ENCODE measurements at places on chromosomes 3 and 15.

GRCh38 chr3:159169828-159170227 is 368.0 kb downstream of the MFSD1 start:
- no peak for DNase-seq

- no peak for DNase-seq
These were observed 119.1 kb downstream of the SV2B start for GRCh38 chr15:91219206-91219605.

DNA sequence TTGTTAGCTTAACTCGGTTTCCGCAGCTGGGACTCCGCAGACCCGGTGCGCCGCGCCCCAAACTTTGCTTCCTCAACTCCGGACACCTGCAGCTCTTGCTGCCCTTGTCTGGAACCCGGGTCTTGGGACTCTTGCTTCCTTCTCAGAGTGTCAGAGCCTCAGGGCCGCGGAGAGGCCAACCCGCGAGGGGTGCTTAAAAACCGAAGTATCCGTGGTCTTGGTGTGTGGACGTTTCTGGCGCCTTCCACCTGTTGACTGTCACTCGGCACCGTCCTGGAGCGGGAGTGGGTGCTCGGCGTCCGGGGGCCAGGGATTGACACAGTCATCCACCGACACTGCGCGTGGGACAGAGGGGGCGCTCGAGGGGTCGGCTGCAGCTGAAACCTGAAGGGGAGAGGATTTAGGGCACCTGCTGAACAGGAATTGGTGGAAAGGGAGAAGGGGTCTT is 386 bp downstream of the SQOR start:
- no peak for DNase-seq

DNA sequence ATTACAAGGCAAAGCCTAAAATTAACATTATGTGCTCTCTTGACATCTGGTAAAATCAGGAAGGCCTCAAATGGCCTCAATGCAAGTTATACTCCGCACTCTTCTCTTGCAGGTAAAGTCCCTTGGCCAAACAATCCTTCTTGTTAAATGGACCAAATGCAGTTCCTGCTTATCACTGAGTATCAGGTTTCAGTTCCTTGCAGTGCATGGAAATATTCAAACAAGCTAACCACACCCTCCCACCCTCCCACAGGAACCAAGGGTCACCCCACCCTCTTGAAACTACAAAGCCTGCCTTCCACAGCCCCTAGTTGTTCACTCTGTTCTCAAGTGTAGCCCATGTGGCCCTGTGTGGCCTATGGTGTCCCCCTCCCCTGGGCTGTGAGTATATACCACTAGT is 171.9 kb upstream of the CADPS start:
- no peak for DNase-seq

DNA sequence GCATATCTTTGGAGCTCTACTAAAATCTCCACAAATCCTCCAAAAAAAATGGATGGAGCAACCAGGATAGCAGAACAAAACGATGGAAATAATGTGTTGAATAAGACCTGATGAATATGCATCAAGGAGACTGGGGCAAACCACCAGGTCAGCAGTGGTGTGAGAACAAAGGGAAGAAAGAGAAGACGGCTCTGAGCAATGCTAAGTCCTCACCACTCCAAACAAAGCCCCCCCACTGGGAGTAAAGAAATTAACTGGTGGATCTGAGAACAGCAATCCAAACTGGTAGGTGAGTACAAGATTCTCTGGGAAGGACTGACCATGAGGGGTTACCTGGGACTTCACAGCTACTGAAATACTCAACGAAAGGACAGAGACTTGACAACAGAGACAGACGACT is 977.3 kb downstream of the TBL1XR1 start:
- DNase-seq, result no peak

DNA sequence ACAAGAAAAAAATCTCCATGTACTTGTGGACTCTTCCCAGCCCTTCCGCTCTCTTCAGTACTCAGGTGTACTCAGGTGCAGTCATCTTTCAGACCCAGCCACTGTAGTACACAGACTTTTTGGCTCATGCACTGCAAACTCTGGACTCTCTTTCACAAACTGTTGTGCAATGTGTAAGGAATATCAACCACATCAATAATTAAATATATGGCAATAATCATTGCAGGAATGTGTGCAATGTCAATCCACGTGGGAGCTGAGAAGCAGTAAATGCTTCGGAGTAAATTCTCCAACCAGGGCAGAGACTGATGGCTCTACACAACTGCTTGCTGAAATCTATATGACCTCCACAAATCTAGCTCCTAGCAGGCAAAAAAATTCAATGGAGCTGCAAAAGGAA is 287.3 kb upstream of the COL8A1 start:
- no peak for DNase-seq

GRCh38 chr15:95449230-95449628 is 881.3 kb upstream of the NR2F2 start:
- DNase-seq, result no peak

DNA sequence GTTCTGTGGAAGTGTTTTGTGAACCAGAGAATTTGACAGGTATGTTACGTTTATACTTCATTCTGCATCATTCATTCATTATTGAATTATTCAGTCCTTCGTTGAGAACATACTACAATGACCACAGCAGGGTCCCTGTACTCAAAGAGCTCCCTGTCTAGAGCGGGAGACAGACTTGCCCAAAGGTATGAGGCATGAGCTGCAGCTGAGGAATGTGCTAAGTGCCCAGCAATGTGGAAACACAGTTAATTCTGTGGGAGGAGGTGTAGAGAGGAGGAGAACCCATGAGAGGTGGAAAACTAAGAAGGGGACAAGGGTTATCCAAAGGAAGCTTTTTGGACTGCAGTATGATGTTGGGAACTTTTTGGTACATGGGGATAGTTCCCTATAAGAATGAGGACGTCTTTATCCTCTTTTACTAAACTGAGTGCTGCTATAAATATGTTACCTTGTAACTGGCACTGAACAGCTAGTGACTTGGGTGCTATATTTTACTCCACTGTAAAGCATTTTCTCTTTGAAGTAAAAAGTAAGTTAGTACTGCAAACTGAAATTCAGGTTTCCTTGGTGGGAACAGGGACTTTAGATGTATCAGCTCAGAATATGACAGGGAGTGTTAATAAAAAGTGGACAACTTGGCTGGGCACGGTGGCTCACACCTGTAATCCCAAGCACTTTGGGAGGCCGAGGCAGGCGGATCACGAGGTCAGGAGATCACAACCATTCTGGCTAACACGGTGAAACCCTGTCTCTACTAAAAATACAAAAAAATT is 5.7 kb downstream of the SMAD3 start:
- no peak for DNase-seq

DNA sequence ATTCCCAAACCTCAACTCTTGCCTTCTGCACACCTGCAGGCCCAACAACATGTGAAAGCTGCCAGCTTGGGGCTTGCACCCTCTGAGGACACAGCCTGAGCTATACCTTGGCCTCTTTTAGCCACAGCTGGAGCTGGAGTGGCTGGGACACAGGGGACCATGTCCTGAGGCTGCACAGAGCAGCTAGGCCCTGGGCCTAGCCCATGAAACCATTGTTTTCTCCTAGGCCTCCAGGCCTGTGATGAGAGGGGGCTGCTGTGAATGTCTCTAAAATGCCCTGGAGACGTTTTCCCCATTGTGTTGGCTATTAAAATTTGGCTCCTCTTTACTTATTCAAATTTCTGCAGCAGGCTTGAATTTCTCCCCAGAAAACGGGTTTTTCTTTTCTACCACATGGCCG is 7.2 kb downstream of the ZKSCAN7 start:
- DNase-seq, result no peak

DNA sequence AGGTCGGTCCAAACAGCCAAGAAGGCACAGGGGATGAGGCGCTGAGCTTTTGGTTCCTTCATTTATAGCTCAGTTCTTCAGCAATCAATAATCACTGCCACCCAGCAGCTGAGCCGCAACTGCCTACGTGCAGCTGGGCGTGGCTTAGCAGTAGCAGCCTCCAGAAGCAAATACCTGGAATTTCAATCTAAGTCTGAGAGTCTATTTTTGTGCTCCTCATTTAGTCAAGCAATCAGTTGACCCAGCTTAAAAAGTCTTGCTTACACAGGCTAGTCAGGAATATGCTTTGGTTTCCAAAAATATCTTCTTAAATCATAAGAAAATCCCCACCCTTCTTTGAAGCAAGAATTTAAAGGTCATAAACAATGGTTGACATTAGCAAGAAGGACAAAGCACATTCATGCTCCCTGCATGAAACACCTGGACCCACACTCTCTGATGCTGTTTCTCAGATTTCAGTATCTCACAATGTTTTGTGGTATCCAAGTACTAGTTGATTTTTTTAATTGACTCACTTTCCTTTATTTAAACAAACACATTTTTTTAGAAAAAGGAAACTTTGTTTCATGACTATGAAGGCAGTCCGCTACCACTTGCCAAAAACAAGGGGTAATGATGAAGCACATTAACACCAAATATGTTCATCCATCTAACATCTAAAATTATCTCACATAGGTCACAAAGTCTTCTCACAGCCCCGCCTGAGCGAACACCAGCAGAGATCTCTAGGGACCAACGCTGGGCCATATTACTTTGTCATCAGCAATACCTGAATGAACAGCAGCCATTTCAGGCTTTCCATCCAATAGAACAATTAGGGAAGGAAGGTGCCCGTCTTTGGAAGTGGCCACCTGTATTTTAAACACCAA is 106.1 kb downstream of the OXNAD1 start:
- DNase-seq, result no peak

- DNase-seq, result no peak
These were observed 6.1 kb upstream of the LDHAL6B start for GRCh38 chr15:59200560-59200959.

DNA sequence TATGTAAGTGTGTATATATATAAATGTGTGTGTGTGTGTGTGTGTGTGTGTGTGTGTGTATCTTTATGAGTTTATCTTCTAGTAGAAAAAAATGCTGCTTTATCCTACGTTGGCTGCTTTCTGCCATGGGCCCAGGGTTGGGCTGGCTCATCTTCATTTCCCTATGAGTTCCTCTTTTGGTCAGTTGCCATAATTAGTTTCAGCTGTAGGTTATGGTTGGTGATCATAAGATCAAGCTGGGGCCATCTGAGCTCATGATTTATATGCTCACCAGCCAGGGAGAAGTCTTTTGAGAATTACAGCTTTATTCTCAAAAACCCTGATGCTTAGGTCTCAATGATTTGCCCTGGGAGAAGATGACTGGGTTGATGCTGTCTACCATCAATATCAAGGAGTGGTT is 775.8 kb upstream of the ARPP21 start:
- DNase-seq, result no peak

- DNase-seq, result no peak
These were observed 39.5 kb upstream of the FMN1 start for GRCh38 chr15:33234020-33234461.

DNA sequence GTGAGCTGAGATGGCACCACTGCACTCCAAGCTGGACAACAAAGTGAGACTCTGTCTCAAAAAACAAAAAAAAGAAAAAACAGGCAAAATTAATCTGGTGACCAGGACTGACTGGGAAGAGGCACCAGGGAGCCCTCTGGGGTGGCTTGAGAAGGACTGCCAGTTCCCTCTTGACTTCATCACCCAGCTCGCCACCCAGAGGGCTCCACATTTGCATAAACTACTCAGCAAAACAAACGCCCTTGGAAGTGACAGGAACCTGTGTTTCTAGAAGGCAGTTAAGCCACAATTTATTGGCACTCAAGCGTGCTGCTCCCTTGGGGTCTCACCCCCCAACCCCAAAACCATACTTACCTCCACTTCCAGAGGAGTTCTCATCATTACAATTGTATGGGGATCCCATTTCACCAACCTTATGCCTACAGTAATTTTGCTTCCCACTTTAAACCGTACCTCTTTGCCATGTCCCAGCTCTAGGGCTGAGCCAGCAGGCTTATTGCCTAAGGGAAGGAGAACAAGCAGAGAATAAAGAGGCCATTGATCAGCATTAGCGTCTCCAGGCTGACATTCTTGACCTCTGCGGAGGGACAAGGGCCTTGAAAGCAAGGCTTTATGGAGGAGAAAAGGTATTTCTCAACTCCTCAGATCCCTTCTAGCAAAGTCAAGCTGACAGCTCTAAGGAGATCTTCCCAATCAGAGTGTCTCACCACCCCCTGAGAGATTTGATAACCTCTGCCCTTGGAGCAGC is 357.4 kb downstream of the SHQ1 start:
- DNase-seq, result no peak

DNA sequence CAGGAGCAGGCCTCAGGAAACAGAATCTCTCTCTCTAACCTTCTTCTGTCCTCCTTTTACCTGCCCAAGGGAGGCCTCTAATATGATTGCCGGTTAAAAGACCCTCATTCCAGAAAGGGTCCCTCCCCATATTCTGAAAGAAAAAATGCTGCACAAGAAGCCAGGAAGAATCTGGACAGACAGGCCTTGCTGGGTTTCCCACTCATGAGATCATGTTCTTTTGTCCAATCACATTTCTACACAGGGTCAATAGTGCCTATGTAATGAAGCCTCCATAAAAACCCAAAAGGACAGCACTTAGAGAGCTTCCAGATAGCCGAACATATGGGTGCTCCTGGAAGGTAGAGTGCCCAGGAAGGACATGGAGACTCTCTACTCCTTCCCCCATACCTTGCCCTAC is 146.0 kb downstream of the MYO9A start:
- no peak for DNase-seq

DNA sequence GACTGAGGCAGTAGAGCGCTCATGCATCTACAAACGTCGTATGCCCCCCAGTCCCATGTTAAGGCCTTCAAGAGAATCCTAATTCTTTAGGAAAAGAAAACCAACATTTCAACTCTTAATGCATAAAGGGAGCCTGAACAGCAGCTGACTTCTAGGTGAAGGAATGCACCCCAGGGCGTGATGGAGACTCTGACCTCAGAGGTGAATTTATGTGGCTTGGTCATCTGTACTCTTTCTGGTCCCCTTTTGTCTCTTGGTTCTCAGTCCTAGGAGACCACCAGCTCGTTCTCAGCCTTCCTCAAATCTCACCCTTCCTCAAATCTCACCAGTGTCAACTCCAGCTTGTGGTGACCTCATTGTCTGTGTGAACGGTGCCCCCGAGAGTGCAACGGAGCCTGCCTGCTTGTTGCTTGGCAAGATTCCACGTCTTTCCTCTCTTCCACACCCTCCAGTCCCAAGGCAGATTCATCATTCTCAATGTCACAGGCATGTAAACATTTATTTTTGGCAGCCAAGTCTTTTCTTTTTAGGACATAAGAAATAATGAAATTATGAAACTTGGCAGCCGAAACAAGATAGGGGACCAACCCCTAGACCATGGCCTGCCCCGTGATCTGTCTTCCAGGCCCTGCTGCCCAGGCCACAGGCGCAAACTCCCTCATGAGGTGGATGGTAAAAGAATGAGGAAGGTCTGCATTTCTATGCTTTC is 166.2 kb downstream of the ADAMTS17 start:
- DNase-seq, result no peak

- DNase-seq, result no peak
These were observed 935.0 kb downstream of the ROBO1 start for GRCh38 chr3:78832785-78833204.

GRCh38 chr15:63244976-63245645 is 32.3 kb upstream of the APH1B start:
- DNase-seq, result no peak

- no peak for DNase-seq
These were observed 331.8 kb downstream of the FGF12 start for GRCh38 chr3:192395506-192395905.

- DNase-seq, result no peak
These were observed 2.9 kb upstream of the DIS3L start for GRCh38 chr15:66290518-66290917.
